Stimulated activated CD8-positive, alpha-beta memory T cell treated with anti-CD3 and anti-CD28 coated beads, Interleukin-4, amount 100 ng/mL, for 1 hour (primary cell): ENCODE measurements at places on chromosomes 11 and 22.

DNA sequence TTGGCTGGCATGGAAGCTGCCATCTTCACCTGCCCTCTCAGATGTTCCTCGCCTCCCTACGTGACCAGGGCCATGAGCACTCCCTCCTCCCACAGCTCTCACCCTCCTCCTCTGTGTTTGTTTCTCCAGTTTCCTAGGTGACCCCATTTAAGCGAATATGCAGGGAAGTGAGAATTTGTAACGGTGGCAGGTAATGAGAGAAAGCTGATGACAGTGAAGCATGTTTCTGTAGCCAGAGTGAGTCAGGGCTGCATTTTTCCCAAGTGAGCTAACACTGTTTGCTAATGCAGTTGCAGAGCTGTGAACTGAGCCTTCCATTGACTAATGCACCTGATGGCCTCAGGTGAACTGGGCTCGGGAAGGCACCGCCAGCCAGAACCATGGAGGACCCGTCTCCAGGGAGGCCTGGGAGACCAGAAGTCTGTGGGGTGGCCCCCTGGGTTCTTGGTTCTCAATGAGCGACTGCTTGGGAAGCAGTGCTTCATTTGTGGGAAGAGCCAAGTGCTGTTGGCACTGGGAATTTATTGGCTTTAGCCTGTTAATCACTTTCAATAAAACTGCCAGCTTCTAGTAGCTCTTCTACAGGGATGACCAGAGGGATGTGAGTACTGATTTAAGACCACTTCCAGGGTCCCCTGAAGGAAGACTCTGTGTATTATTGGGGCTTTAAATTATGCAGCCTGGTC lies 64.5 kb downstream of the BARX2 start:
- no peak for DNase-seq

- no peak for DNase-seq
Measured at GRCh38 chr11:196786-197731, 4.2 kb downstream of the SCGB1C1 start.

DNA sequence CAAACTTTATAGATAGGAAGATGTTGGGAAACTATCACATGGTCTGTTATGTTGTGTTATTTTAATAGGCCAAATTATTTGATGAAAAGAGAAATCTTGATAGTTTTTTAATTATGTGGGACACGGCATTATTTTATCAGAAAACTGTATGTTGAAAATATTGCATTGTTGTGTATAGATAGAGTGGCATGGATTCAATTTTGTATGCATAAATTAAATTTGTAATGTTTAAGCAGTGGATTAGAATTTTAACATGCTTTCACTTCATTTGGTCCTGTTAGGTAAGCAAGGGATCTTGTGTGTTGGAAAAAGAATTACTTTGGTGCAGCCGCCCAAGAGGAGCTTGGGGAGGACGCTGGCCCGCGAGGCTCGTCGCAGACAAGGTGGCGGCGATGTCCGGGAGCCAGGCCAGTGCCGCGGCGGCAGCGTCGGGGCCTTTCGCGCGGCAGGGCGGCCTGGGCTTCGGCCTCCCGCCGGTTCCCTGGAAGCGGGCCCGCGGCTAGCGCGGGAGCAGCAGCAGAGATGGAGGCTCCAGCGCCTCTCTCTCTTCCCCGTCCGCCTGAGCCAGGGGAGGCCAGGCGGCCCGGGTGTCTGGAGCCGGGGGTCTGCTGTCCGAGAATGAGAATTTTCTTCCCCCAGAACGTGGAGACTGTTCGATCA lies 82.7 kb downstream of the GGT1 start:
- DNase-seq = no peak

DNA sequence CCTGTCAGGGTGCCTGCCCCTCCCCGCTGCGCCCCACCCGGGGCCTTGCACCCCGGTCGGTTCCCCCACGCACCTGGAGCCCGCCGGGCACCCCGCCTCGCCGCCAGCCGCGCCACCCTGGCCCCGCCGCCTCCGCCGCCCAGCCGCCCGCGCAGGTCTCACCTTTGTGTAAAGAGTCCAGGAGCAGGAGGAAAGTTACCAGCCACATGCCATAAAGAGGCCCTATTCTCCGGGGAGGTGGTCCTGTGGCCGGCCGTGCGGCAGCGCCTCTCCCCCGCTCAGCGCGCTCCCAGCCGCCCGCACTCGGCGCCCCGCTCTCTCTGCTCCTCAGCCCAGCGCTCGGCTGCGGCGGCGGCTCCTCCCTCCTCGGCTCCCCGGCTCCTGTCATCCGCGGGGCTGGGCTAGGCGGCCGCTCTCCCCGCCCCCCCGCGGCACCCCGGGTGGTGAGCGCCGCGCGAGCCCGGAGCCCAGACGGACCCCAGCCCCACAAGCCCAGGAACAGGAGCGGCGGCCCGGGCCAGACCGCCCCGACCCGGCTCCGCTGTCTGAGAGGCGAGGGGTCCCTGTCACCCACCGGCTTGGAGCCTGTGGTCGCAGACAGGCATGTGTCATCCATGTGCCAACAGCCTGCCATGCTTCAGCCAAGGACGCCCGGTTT lies at the start of gene DSCAML1:
Gene DSCAML1, minus strand, starts transcription at position 345 of the 658 bp plus-strand sequence. Its CDS starts 137 bp downstream, at position 208.
- no peak for DNase-seq

GRCh38 chr11:113563766-113564526 lies 88.7 kb upstream of the DRD2 start:
- no peak for DNase-seq

DNA sequence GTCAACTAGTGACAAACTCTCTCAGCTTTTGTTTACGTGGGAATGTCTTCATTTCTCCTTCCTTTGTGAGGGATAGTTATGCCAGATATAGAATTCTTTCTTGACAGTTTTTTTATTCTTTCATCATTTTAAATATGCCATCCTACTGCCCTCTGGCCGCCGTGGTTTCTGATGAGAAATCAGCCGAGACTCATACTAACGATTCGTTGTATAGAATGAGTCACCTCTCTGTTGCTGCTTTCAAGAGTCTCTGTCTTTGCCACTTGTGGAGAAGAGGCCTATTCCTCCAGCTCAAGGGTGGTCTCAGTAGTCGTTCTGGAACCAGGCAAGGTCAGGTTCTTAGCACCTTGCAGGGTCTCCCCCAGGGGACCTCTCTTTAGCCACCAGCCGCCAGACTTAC lies 8.0 kb downstream of the MYO7A start:
- DNase-seq = no peak
